ENCODE measurements at places on chromosomes 6 and 20.

GRCh38 chr6:91132461-91132860, 545.6 kb upstream of the MAP3K7 start:
- DNase-seq: no peak

DNA sequence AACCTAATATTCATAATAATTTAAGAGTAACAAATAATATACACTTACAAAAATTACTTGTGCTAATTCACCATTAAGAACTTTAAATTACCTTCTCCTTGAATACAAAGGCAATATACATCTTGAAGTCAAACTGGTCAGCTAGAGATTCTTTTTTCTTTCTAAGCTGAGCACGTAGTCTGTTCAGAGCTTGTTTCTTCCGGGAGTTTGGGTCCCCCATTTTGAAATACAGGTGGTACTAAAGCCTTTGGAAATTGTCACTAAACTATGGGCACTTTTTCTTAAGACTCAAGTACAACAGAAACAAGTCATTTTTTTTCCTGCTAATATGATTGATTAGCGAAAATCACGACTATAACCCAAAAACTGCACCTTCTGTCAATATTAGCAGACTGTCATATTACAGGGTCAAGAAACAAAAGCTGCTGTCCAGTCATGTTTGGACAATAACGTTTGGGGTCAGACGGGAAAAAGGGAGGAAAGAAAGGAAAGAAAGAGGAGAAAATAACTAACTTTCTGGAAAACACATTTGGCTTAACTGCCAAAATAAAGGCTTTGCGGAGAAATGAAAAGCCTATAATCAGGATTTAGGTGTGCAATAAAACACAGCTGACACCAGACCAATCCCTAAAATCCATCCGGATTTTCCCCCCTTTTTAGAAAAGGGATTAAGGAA, 367 bp downstream of the C6orf62 start:
- DNase-seq: no peak

DNA sequence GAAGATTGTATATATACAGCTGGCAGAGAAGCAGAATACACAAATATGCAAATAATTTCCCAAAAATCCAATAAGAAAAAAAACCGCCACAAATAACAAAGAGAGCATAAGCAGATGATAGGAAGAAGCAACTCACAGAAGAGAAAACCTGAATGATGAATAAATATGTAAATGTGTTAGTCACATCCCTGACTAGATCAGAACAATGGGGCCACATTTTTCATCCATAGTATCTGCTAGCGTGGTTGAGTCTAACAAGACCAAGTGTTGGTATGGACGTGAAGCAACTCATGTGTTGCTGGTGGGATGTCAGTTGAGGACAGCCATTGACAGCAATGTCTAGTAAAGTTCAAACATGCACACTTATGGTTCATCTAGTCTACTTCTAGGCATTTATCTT, 3.9 kb upstream of the SLC22A3 start:
- no peak for DNase-seq

GRCh38 chr6:133241086-133241900, at the start of gene EYA4:
Gene EYA4 (plus strand): TSS chr6:133241357. CDS start chr6:133274781, 33,424 bp downstream.
- no peak for DNase-seq

- DNase-seq: no peak
Observed at GRCh38 chr20:24742436-24742835, 206.6 kb upstream of the CST7 start.

DNA sequence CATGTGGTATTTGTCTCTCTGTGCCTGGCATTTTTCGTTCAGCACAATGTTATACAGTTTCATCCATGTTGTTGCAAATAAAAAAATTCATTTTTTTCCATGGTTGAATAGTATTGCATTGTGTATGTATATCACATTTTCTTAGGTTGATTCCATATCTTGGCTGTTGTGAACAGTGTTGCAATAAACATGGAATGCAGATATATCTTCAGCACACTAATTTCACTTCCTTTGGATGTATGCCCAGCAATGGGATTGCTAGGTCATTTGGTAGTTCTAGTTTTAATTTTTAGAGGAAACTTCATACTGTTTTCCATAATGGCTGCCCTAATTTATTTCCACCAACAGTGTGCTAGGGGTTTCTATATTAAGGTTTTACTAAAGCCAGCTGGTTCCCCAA, 52.6 kb downstream of the GFRAL start:
- no peak for DNase-seq

DNA sequence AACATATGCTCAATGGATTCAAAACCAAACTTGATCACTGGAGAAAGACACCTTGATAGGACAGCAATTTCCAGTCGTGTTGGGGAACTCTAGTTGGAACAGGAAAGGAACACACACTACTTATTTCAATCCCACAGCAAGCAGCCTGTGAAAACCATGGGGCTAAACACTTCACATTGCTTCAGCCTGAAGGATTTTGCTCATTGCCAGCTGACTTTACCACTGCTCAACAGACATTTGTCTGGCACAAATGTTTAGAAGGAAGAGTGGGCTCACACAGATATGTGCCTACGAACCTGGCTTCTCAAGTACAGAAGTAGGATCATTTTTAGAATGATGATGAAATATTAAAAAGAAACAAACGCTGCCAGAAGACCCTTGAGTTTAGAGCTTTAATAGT, 598.1 kb downstream of the PHF3 start:
- no peak for DNase-seq

DNA sequence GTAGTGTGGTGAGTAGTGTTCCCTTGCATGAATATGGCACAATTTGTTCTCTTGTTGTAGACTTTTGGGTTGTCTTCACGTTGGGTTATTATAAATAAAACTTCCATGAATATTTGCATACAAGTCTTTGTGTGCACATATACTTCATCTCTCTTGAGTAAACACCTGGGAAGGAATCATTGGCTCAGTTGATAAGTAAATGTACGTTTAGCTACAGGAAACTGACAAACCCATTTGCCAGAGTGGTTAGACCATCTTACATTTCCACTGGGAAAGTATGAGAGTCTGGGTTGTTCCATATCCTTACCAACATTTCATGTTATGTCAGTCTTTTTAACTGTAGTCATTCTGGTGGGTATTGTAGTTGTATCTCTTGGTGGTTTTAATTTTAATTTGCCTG, 119.2 kb downstream of the SLX4IP start:
- no peak for DNase-seq

GRCh38 chr20:19757487-19758132, 448 bp upstream of the RIN2 start:
- DNase-seq: no peak

DNA sequence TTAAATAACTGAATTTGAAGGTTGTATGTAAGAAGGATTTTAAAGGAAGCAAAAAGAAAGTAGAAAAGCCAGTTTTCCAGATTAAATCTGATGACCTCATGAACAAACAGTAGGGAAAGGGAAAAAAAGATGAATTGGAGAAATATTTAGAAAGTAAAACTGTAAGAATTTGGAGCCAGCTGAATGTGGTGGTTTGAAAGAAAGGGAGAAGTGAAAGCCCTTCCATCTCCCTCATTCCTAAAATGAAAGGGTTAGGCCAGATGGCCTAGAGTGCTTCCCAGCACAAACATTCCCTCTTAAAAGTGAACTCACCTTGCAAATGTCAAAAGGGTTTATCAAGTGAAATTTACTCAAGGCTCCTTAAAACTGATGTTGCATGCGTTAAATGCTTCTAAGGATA, 139.3 kb upstream of the COL21A1 start:
- DNase-seq: no peak

DNA sequence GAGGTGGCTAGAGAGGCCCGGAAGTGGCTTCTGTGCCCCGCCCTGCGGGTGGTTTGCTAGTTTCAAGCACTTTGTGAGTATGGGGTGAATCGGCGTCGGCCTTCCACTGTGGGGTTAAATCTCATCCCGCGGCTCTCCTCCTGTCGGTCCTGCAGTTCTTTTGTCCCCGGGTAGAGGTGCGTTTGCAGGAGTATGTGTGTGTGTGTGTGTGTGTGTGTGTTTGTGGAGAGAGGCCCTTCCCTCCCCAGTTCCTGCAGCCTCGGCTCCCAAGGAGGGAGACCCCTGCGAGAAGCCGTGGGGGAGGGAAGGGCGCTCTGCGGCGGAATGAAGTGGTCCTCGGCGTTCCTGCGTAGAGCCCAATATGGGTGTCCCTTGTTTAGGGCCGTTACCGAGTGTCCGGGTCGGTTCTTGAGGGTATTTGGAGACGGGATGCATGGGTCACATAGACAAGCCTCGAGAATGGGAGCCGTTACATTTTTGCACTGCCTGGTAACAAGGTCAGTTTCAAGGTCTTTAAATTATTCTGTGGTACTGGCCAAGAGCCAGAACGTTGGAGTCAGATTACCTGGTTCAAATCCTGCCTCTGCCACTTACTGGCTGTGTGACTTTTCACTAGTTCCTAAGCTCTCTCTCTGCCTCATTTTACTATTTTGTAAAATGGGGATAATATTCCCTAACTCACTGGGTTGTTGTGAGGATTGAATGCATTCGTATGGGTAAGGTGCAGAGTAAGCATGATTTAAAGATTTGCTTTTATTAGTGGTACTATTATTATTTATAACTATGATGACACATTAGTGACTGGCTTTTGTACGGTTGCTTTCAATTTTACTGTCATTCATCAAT, at the start of gene ZKSCAN3:
Gene ZKSCAN3, plus strand, starts transcription at position 56 of the 846 bp plus-strand sequence. CDS start 9,640 bp downstream, outside the sequence.
- DNase-seq: peak; percentile 70

Data from T-helper 1 cell (primary cell).